CD4-positive, alpha-beta memory T cell (primary cell): ENCODE measurements at places on chromosomes 1 and 21. TPM values are rescaled to one million over a fixed set of nuclear protein-coding genes. Genes with fewer than 3 reads are reported as not detected.

- DNase-seq, result no peak
Measured at GRCh38 chr1:75338616-75339483, 204.7 kb downstream of the LHX8 start.

GRCh38 chr1:229372251-229372650 lies 29.4 kb upstream of the CCSAP start:
- DNase-seq, result no peak

The C1orf94 gene
- polyA plus RNA-seq, result not detected

DNA sequence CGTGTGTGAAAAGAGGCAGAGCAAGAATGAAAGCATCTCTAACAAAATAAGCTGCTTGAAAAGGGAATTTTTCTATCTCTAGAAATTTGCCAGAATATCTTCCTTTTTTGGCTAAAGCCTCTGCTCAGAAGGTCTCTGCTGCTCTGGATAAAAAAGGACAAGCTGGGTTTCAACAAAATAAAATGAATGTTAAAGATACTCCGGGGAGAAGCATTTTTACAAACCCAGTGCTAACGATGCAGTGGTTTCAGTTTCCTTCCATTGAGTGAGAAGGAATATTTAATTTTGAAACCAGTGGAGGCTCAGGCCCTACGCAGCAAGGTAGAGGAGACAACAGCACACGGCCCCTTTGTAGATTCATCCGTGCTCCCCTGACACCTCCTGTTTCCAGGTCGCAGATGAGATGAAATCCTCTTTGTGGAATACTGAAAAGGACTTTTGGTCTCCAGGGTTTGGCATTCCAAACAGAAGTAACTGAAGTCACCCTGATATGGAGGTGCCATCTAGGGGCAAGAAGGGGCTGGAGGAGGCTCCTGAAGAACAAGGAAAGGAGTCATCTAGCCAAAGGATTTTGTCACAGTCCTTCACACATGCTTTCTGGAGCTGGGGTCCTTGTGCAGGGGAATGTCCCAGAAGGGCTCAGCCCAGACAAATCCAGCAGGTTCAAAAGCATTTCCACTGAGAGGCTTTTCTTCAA lies 65.7 kb upstream of the SYT6 start:
- DNase-seq, result no peak

DNA sequence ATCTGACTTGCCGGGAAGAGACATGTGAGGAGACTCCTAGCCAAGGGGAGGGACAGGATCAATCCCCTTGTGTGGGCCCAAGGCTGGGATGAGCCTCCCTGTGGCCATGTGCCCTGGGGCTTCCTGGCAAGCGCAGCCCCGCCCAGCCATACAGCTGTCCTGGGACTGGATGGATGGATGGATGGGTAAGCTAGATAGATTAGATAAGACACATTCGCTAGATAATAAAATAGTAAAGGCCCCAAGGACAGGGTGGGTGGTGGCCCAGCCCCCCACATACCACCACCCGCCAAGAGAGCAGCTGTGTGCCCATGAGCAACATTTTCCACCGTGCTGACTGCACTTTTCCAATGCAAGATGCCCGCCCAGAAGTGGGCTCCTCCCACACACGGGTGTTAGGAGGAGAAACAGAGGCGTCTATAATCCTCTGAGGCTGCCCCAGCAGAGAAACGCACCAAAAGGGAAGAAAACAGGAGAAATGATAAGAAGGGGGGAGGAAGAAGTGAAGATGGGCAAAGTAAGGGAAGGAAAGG lies 25.1 kb downstream of the ZBTB17 start:
- DNase-seq, result peak; percentile 33

The CCDC181 gene
- not detected for polyA plus RNA-seq

GRCh38 chr21:38888991-38889561 lies 83.3 kb downstream of the ETS2 start:
- DNase-seq, result no peak

The EXO1 gene
- not detected for polyA plus RNA-seq

The OPTC gene
- polyA plus RNA-seq, result not detected

The PTCH2 gene
- 0.20 TPM for polyA plus RNA-seq

DNA sequence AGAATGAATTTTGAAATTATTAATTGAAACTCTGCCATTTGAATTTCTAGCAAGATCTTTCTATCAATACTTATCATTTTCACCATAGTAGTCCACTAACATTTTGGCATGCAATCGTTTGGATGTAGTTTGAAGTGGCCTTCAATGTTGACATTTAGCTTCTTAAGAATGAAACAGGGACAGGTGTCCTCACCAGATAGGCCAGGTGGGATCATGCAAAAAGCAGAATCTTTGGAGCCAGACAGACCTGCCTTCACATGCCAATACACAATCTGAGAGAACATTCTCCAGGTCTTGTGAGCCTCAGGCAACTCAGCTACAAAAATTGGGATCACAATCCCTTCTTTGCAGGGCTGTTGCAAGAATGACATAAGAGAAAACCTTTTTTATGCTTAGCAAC lies 18.3 kb upstream of the HSPA13 start:
- DNase-seq, result no peak

DNA sequence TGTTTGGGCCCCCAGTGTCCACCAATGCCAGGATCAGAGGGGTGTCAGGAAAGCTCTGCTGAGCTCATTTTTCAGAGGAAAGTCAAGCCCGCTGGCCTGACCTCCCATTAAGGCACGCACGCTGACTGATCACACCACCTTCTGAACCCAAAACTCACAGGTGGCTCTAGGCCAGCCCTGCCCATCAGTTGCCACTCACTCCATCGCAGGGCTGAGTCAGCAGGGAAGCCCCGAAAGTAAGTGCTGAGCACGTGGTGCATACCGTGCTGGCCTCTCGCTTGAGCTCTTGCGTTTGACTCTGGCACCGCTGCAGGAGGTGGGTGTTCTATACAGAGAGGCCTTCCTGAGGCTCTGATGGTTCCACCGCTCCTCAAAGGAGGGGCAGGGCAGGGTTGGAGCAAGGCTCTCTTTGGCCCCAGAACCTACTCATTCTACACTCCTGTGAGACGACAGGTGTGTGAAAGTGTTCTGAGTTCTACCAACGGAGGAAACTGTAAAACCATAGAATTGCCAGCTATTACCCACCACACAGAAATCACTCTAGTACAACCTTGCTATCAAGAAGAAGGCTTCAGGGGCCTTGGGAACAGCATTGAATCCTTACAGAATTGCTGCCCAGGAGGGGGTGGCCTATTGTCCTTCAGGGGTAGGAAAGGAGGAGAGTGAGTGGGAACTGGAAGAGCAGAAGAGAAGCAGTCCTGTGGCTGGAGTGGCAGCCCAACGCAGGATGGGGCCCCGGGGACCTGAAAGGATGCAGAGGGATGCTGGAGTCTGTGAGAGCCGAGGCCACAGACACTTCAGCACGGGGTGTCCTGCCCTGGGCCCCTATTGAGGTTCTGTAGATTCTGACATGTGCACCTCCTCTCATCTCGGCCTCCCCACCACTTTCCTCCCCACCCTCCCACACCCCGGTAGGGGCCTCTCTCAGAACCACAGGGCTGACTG lies 214.7 kb upstream of the EDN2 start:
- no peak for DNase-seq

GRCh38 chr1:89279011-89279466 lies 6.4 kb upstream of the GBP5 start:
- peak; percentile 47 for DNase-seq

GRCh38 chr1:101005183-101005582 lies 20.4 kb downstream of the DPH5 start:
- peak; percentile 51 for DNase-seq

DNA sequence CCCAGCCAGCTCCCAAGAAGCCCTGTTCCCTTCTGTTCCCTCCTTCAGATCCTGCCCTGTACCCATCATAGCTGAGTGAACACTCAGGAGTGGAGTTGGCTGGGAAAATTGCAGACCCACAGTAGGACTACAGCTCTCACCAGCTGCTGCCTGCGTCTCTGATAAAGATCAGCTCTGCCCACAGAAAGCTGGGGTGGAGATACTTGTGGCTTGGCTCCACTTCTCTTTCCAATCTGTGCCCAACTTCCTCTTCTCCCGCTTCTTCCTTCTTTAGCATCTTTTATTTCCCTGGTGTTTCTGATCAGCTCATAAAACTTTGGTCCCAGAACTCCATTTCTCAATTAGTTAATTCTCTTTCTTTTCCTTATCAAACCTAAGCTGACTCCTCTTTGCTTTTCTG lies 5.5 kb upstream of the CD1A start:
- DNase-seq, result no peak

DNA sequence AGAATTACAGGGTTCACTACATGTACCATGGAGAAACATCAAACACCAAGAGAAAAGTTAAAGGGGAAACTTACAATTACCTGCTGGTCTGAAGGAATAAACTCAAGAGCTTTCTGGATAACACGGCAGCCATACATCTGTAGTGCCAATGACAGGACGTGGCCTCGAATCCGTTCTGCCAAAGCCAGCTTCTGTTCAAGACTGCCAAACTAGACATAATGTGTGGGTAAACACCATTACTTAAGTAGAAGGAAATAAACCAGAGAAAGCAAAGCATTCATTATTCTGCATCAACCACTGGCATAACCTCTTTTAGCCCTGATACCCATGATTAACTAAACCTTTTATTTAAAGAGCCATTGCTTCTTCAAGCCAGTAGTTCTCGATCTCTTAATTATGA lies 41.5 kb upstream of the SDC3 start:
- no peak for DNase-seq

- peak; percentile 34 for DNase-seq
Measured at GRCh38 chr1:236868625-236869467, 73.8 kb downstream of the MTR start.

GRCh38 chr21:41943851-41944250 lies 10.0 kb downstream of the C2CD2 start:
- no peak for DNase-seq

DNA sequence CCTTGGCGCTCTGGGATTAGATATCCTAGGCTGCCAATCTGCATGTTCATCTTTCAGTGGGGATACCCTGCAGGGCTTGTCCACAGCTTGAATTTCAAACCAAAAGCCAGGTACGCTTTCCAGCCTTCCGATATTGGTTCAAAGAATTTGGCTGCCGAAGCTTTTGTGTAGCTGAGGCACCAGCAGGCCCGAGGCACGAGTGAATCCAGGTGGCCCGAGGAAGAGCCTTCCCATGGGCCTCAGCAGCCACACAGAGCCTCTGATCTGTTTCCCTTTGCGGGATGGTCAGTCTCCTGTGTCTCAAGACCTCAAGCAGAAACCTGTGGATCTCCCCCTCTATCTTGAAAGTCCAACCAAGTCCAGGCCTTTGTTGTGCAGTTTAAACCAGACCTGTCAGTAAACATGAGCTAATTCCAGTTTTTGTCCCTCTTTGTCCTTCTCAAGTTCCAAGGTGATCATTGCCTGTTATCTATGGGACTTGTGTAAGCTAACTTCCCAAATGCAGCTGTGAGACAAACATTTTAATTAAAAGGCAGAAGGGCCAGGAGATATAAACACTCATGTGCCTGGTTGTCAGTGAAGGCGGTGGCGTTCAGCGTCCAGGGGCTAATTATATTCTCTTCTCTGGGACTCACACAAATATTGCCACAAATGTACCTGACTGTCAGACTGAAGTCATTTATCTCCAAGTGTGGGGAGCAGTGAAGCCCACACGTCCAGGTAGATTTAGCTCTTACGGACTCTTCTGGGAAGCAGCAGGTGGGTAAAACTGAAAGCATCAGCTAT lies 30.6 kb downstream of the VANGL1 start:
- no peak for DNase-seq

The OR10Z1 gene
- not detected for polyA plus RNA-seq

DNA sequence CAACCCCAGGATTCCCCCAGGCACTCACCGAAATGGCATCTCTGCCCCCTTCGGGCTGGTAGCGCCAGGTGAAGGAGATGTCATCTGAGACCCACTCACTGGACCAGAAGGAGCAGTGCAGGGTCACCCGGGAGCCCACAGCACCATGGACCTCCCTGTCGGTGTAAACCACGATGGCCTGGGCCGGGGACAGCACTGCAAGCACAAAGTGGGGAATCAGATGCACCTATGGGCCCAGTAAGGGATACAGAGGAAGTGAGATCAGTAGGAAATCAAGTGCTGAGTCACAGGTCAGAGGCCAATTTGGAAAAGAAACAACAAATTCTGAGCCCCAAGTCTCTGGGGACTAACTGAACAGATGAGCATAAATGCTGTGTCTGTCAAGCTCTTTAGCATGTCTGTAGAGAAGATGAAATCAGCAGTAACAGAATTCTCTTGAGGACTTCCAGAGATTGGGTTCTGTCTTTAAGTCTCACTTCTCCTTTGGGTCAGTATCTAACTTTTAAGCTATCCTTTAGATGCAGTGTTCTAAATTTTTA lies 2.5 kb downstream of the MPZ start:
- peak; percentile 17 for DNase-seq

- DNase-seq, result no peak
Measured at GRCh38 chr1:196558411-196558810, 49.8 kb downstream of the KCNT2 start.

The ACTL8 gene
- polyA plus RNA-seq, result not detected

- DNase-seq, result no peak
Measured at GRCh38 chr1:208172423-208173145, 71.6 kb downstream of the PLXNA2 start.

The C4BPB gene
- polyA plus RNA-seq, result 0.90 TPM

GRCh38 chr1:64750875-64751274 lies 6.0 kb downstream of the RAVER2 start:
- DNase-seq, result no peak

- no peak for DNase-seq
Measured at GRCh38 chr1:79847700-79848099, 841.2 kb upstream of the ADGRL4 start.

GRCh38 chr1:162722036-162722435 lies 68.5 kb upstream of the HSD17B7 start:
- no peak for DNase-seq

DNA sequence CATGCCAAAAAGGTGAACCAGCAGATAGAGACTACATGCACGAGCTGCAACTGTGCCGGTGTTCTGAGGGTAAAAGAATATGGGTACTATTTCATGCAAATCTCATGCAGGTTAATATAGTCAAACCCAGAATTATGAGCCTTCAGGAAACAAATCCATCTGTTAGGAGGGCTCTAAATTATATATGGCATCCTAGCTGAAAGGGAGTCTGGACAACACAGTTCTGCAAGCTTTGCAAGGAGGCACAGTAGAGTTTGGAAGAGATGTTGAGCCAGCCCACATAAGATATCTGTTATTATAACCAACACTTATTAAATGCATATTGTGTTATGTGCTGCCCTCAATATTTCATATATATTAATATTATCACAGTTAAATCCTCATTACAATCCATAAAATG lies 50.5 kb upstream of the PALMD start:
- no peak for DNase-seq

- no peak for DNase-seq
Measured at GRCh38 chr1:104855550-104855949, 1105.9 kb downstream of the AMY1C start.

DNA sequence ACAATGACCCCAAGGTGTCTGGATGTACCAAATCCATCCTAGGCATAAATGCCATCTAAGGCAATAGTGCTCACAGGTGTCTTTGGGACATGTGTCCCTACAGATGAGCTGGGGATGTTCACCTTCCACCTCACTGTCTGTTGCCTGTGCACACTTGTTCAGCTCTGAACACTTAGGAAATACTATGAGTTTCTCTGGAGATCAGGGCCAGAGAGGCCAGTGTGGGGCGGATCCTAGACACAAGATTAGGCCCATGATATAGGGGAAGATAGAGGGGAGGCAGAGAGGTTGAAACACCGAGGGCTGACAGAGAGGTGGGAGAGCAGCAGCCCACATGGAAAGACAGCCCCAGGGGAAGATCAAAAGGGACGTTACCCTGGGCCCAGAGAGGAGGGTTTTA lies 25.6 kb downstream of the C1orf116 start:
- DNase-seq, result no peak

- DNase-seq, result no peak
Measured at GRCh38 chr21:44062380-44062779, 44.8 kb upstream of the PWP2 start.

- DNase-seq, result no peak
Measured at GRCh38 chr1:114009393-114009792, 30.1 kb downstream of the OLFML3 start.

The ETNK2 gene
- polyA plus RNA-seq, result 3.3 TPM
